ENCODE measurements at places on chromosomes 1 and 21. TPM values are rescaled to one million over a fixed set of nuclear protein-coding genes. Genes with fewer than 3 reads are reported as not detected.

DNA sequence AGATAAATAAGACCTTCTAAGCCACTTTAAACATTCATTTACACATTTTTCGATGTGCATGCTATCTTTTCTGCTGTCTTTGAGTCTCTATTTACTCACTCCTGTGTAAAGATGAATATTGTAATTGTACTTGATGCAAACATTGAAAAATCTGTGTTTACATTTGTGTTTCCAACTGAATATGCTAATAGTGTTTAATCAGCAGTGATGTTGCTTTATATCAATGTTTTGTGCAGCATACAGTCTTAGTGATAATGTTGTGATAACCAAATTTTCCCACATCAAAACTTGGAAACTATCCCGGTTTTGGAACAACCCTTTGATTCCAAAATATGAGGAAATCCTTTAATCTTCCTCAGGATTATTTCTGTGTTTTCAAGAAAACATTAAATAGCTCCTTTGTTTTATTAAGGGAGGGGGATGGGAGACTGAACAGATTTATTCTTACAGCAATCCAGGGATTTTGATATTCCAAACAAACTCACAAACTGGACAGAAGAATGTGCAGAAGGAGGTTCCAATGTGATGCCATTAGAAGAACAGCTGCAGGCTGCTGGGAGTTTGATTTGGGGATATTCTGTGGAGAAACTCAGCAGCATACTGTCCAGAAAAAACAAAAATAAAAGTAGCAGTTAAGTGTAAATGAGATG, 248.0 kb downstream of the S1PR1 start:
- H3K4me1 ChIP-seq = no peaks in the 10 kb centered on the region
- no peaks in the 10 kb centered on the region for H3K27me3 ChIP-seq

DNA sequence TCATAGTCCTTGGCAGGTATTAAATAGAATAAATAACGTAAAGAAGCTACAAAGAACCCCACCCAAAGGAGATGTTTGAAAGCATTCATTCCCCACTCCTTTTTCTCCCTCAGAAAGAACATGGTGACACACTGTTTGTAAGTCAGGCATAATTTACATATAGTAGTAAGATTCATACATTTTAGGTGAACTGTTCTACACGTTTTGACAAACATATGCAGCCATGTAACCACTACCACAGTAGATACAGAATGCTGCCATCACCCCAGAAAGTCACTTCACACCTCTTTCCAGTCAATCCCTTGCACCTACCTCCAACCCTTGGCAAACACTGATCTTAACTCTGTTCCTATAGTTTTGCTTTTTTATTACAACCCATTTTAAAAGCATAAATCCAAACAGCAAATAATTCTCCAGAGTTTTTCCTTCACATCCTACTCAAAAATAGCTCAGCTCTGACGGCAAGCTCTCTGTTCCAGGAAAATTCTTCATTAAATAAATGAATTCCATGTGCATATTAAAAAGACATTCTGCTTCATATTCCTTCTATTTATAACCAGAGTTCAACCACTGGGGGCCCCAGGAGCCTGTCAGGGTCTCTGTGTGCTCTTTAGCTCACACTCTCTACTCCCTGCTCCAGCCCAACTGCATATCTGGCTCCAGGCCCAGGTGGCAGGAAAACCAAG, 258.8 kb downstream of the PLPP3 start:
- no peak overlapping the region for H3K4me3 ChIP-seq

The OR2T35 gene
- total RNA-seq = 0.30 TPM

The ATXN7L2 gene
- 10.1 TPM for total RNA-seq

- H3K27ac ChIP-seq = no peak overlapping the region
- H3K27me3 ChIP-seq = peaks cover 6% of the 10 kb centered on the region
- no peak for DNase-seq
Observed at GRCh38 chr1:206651958-206652890, 16.9 kb downstream of the DYRK3 start.

- H3K4me3 ChIP-seq = no peak overlapping the region
- no peak overlapping the region for H3K27ac ChIP-seq
- no peaks in the 10 kb centered on the region for H3K36me3 ChIP-seq
- H3K27me3 ChIP-seq = no peaks in the 10 kb centered on the region
Observed at GRCh38 chr1:183734543-183735036, 70.3 kb upstream of the RGL1 start.

DNA sequence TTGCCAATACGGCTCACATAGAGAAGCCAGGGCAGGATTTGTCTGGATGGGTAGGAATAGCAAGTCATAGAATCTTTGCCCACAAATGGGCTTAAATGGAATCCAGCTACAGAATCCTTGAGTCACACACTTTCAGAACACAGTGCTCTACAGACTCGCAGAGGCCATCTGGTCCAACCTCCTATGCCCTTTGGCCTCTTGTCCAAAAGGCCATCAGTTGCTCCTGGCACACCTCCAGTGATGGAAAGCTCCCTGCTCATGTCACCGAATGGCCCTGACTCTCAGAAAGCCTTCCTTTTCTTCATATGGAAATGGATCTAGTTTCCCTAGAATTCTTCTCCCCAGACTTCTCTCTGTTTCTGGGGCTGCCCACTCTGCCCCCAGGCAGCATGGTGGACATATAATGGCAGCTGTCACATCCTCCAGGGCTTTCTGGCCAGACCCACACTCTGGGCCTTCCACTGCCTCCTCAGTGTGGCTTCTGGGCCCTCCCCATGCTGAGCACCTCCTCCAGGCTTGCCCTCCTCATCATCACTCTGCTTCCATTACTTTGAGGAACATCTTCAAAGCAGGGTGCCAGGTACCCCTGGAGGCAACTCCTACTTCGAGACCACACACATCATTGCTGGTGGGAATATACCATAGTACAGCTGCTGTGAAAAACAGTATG, 33.6 kb upstream of the TRABD2B start:
- no peak for DNase-seq
- H3K27me3 ChIP-seq = no peaks in the 10 kb centered on the region
- no peaks in the 10 kb centered on the region for H3K4me1 ChIP-seq
- no peak overlapping the region for H3K4me3 ChIP-seq

GRCh38 chr1:39872698-39873097, 10.6 kb downstream of the TRIT1 start:
- peaks cover 17% of the 10 kb centered on the region for H3K4me1 ChIP-seq
- DNase-seq = no peak
- H3K36me3 ChIP-seq = no peaks in the 10 kb centered on the region

DNA sequence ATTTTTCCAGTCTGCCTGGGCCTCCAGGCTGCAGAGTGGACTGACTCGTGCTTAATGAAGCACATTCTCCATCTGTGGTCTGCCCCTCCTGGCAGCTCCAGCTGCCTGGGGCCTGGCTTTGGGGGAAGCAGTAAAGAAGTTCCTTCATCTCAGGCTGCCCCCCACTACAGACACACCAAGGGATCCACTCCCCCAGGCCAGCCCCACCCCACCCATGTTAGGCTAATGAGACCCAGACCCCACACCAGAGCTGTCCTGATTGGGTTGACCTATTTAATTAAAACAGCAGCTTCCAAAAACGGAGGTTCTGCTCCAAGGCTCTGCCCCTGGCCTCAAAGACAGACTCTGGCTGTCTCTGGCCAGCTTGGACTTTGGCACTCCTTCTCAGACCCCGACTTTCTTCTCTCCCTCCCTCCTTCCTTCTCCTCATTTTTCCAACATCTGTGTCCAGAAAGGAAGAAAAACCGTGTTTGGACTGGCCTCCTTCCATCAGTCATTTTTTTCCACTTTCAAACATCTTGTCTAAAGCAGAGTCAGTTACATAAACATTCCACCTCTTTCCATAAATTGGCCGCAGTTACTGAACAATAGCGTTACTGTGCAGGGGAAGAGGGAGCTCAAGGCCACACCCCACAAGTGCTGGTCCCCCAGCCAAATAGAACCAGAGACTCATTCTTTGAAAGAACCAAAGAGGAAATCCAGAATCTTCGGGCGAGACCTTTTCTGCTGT, 29.7 kb downstream of the SERTAD4 start:
- H3K4me1 ChIP-seq = no peaks in the 10 kb centered on the region
- no peaks in the 10 kb centered on the region for H3K36me3 ChIP-seq
- no peak overlapping the region for H3K4me3 ChIP-seq

The ETNK2 gene
- 2.8 TPM for total RNA-seq

The S100B gene
- total RNA-seq = not detected
